ENCODE measurements at places on chromosomes 12 and 14. TPM values are rescaled to one million over a fixed set of nuclear protein-coding genes. Genes with fewer than 3 reads are reported as not detected.
A peak's percentile ranks its signal among the peaks of the same experiment; 100 is the strongest.

Gene BIN2
- 1.8 TPM for total RNA-seq

DNA sequence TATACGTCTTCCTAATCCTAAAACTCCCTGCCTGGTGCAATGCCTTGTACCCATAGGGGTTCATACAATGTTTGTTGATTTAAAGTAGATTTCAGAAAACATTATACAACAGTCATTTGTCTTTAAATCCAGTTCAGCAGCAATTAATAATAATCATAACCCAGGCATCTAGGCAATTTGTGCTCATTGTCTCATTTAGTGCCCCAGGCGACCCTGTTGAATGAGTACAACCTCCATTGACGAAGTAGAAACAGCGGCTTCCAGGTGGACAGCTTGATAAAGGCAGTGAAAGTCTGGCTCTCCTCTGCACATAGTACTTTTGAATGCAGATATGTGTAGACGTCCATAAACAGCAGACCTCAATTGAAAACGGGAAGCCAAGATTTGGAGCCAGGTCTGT lies 82.9 kb upstream of the CPM start:
- no peak overlapping the region for H3K27ac ChIP-seq
- DNase-seq = no peak
- H3K36me3 ChIP-seq = no peaks in the 10 kb centered on the region
- H3K27me3 ChIP-seq = no peaks in the 10 kb centered on the region

Gene TAS2R31
- total RNA-seq = 5.5 TPM

Gene CCDC184
- total RNA-seq = 1.2 TPM

Gene CLEC4C
- total RNA-seq = not detected

Gene CMKLR1
- 3.0 TPM for total RNA-seq

GRCh38 chr12:95396849-95397468 lies 77.0 kb upstream of the METAP2 start:
- DNase-seq = peak; percentile 46
- H3K27me3 ChIP-seq = no peaks in the 10 kb centered on the region
- H3K4me3 ChIP-seq = no peak overlapping the region
- peaks cover 7% of the 10 kb centered on the region for H3K4me1 ChIP-seq

Gene KRT71
- total RNA-seq = not detected

DNA sequence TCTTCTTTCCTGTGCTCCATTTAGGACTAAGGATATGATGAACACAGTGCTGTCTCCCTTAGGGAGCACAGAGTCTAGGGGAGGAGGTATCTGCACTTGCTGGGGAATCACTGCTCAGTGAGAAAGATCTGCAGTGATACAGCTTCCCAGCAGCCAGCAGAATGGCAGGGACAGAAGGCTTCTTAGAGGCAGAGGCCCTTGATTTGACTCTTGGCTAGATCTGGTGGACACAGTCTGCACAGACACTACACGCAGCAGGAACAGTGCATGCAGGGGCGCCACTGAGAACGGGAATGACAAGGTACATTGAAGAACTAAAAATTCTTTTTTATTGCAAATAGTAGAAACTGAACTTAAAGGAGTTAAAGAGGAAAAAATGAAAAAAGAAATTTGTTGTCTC lies 51.6 kb downstream of the KCNA1 start:
- H3K27ac ChIP-seq = no peak overlapping the region
- no peak for DNase-seq
- H3K4me1 ChIP-seq = peaks cover 7% of the 10 kb centered on the region
- no peak overlapping the region for H3K4me3 ChIP-seq
- H3K27me3 ChIP-seq = peaks cover 13% of the 10 kb centered on the region

GRCh38 chr14:93775744-93776143 lies 12.5 kb downstream of the PRIMA1 start:
- no peaks in the 10 kb centered on the region for H3K27me3 ChIP-seq
- DNase-seq = no peak
- H3K36me3 ChIP-seq = no peaks in the 10 kb centered on the region
- no peak overlapping the region for H3K4me3 ChIP-seq

DNA sequence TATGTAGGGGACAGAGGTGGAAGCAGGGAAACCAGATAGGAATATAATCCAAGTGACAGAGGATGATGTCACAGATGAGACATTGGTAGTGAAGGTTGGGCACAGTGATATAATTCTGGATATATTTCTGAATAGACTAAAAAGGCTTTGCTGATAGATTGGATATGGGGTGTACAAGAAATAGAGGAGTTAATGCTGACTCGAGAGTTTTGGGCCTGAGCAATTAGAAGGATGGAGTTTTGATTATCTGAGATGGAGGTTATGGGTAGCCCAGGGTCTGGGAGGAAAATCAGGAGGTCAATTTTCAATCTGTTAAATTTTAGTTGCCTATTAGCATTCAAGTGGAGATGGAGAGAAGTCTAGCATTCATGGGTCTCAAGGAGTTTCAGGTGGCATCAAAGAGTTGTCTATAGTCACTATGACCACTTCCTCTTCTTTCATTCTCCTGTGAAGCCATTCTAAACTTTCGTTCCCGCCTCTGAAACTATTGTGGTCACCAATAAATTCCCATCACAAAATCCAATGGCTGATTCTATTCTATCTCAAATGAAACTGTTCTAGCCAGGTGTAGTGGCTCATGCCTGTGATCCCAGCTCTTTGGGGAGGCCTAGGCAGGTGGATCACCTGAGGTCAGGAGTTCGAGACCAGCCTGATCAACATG lies 10.6 kb upstream of the ANO6 start:
- DNase-seq = no peak
- no peaks in the 10 kb centered on the region for H3K4me1 ChIP-seq
- H3K27me3 ChIP-seq = no peaks in the 10 kb centered on the region

- H3K27ac ChIP-seq = no peak overlapping the region
- peaks cover 3% of the 10 kb centered on the region for H3K4me1 ChIP-seq
- H3K4me3 ChIP-seq = no peak overlapping the region
- H3K36me3 ChIP-seq = no peaks in the 10 kb centered on the region
- H3K27me3 ChIP-seq = no peaks in the 10 kb centered on the region
These were observed 5.2 kb upstream of the SPATS2 start for GRCh38 chr12:49362077-49362476.

Gene KRT83
- not detected for total RNA-seq

GRCh38 chr14:69017706-69018105 lies 38.6 kb upstream of the ACTN1 start:
- H3K4me3 ChIP-seq = no peak overlapping the region
- no peak for DNase-seq
- H3K27ac ChIP-seq = no peak overlapping the region
- H3K4me1 ChIP-seq = peaks cover 8% of the 10 kb centered on the region
- H3K36me3 ChIP-seq = no peaks in the 10 kb centered on the region

- no peak overlapping the region for H3K4me3 ChIP-seq
- H3K36me3 ChIP-seq = no peaks in the 10 kb centered on the region
- H3K27me3 ChIP-seq = no peaks in the 10 kb centered on the region
- no peak for DNase-seq
- no peak overlapping the region for H3K27ac ChIP-seq
These were observed 222.6 kb downstream of the ACSS3 start for GRCh38 chr12:81300454-81300853.

DNA sequence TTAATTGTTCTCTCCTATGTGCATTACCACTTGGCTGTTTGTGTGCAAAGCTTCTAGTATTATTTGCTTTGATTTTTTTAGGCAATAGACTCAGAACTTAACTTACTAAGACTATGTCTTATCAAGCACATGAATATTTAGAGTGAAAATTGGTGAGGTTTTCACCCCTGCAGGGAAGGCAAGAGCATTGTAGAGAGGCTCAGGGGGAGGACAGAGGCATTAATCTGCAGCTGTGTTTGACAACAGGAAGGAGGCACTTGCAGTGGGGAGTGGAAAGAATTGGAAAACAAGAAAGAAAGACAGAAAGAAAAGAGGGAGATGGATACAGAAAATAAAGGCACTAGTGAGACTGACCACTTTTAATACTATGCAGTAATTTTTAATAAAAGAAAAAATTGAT lies 431.6 kb downstream of the PDZRN4 start:
- H3K27ac ChIP-seq = no peak overlapping the region
- H3K4me3 ChIP-seq = no peak overlapping the region
- peak; percentile 12 for DNase-seq

Gene EIF2B1
- 30.2 TPM for total RNA-seq

DNA sequence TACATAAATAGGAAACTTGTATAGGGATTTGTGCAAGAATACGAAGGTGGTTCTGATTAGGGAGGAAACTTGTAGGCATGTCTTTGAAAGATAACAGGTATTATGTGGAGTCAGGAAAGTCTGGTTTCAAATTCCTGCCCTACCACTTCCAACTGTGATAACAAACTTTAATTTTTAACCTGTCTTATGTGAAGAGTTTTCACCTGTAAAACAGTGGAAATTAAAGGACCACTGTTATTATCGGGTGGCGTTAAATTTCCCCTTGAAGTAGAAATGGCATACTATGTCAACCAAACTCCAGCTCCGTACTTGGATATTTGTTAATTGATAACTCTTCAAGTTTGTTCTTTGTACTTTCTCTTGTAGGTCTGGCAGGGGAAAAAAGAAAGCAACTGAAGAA lies 6.1 kb downstream of the OR6C1 start:
- DNase-seq = no peak
- no peaks in the 10 kb centered on the region for H3K36me3 ChIP-seq
- H3K4me1 ChIP-seq = no peaks in the 10 kb centered on the region
- H3K27ac ChIP-seq = no peak overlapping the region

GRCh38 chr14:99138999-99139865 lies 132.8 kb downstream of the BCL11B start:
- no peak overlapping the region for H3K4me3 ChIP-seq
- no peak overlapping the region for H3K27ac ChIP-seq
- H3K36me3 ChIP-seq = no peaks in the 10 kb centered on the region
- no peaks in the 10 kb centered on the region for H3K4me1 ChIP-seq

Gene SLC5A8
- total RNA-seq = 0.04 TPM

- no peaks in the 10 kb centered on the region for H3K27me3 ChIP-seq
- H3K36me3 ChIP-seq = peaks cover 24% of the 10 kb centered on the region
- H3K27ac ChIP-seq = no peak overlapping the region
- DNase-seq = no peak
- no peak overlapping the region for H3K4me3 ChIP-seq
- H3K4me1 ChIP-seq = no peaks in the 10 kb centered on the region
These were observed 33.7 kb downstream of the FGFR1OP2 start for GRCh38 chr12:26971963-26972362.

- H3K4me3 ChIP-seq = no peak overlapping the region
- H3K36me3 ChIP-seq = no peaks in the 10 kb centered on the region
- H3K27me3 ChIP-seq = no peaks in the 10 kb centered on the region
- H3K27ac ChIP-seq = no peak overlapping the region
- peak; percentile 11 for DNase-seq
These were observed 55.8 kb downstream of the SRRM4 start for GRCh38 chr12:119036878-119037825.
